ENCODE measurements at places on chromosomes 6 and 20.

DNA sequence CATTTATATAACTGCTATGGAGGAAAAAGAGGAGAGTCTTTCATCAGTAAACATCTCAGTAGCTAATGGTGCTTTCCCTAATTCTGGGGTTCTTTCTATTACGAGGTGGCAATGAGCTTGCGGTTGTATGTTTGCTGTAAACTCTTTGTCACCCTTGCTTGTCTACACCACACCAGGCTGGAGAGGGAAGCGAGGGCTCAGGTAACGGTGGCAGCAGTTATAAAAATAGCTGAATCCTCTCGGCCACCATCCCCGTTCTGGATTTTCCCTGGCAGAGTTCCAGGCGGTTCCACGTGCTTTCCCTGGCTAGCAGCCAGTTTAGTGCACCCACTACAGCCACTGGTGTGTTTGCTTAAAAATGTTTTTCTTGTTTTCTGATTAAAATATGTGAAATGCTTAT, 39.0 kb downstream of the MAS1 start:
- peak; percentile 80 for DNase-seq

GRCh38 chr20:6691516-6691915, 76.0 kb upstream of the BMP2 start:
- DNase-seq: no peak

DNA sequence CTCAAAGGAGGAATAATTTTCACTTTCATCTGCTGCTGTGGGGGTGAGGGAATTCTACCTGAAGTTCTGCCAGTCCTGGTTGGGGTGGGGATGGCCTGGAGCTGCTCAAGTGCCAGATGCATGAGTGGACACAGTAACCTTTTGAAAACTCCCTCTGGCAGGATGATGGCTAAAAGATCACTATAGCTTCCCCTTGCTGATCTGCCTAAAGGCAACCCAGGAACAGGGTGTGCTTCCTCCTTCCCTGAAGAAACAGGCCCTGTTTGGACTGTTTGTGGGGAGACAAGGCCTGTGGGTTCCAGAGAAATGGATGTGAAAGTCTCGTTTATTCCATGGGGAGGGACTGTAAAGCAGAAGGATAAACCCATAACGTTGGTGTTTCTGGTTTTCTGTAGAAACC, 176.9 kb downstream of the DTNBP1 start:
- no peak for DNase-seq

DNA sequence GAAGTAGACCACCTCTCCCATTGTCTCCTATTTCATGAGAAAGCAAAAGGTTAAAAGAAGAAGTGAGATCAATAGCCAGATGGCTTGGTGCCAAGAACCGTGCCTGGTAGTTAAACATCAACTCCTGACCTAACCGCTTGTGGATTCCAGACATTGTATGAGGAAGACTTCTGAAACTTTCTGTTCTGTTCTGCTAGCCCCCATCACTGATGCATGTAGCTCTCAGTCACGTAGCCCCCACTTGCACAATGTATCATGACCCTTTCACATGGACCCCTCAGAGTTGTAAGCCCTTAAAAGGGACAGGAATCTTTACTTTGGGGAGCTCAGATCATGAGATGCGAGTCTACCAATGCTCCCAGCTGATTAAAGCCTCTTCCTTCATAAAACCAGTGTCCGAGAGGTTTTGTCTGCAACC, 301.2 kb downstream of the RNGTT start:
- peak; percentile 3 for DNase-seq

DNA sequence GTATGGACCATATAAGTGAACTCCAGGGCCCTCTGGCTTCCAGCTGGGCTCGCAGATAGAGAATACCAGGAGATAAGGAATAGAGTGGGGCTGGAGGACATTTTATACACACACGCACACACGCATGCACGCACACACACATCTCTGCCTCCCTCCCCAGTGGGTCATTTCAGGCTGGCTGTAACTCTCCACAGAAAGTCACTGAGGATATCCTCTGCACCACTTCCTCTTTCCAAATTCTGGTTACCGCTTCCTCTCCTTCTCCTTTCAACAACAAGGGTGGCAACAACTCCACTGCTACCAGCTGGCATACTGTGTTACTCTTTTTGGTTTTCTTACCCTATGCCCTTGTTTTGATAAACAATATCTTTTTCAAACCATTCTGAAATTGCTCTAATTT, 280.2 kb downstream of the COL12A1 start:
- no peak for DNase-seq

DNA sequence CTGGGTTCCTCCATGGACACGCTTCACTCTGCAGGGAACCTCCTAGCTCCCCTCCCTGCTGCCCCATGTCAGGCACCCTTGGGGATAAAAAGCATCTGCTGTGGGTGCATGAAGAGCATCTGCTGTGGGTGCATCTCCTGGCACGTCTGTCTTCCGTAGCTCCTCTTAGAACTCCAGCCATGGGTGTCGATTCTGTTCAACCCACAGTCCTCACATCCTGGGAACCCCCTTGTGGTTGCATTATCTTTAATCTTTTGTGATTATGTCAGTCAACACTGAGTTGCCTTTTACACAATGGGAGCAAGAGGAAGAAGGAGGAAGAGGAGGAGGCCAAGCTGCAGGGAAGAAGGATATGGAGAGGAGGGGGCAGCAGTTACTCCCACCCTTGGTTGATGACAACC, 24.1 kb upstream of the CCR6 start:
- no peak for DNase-seq

GRCh38 chr6:155895641-155896040, 440.0 kb upstream of the NOX3 start:
- DNase-seq: no peak

- no peak for DNase-seq
Observed at GRCh38 chr6:7846966-7847818, 63.4 kb downstream of the TXNDC5 start.

DNA sequence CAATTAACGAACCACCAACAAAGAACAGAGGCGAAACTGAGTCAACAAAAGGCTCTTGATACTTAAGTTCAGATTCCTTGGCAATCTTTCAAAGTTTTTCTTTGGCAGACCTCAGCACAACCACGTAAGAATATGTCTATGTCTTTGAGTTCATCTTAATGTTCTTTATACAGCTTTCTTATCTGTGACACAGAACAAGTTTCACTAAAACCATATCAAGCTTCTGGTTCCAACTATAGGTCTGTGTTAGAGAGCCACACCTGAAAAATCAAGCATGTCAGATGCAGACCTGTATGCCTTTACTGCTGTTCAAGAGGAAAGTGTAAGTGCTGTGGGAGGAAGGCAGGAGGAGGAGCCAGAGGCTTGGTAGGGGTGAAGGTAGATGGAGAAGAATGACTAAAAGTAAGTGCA, 271.3 kb downstream of the KHDC1L start:
- no peak for DNase-seq

- DNase-seq: peak; percentile 23
Observed at GRCh38 chr6:84033523-84034451, at the start of gene MRAP2. Gene MRAP2, plus strand, starts transcription at chr6:84033772. Its CDS starts 21,547 bp downstream, at chr6:84055319.

GRCh38 chr6:48200869-48201390, 89.9 kb upstream of the PTCHD4 start:
- no peak for DNase-seq

- DNase-seq: no peak
Observed at GRCh38 chr20:19539191-19539590, 218.9 kb upstream of the RIN2 start.

DNA sequence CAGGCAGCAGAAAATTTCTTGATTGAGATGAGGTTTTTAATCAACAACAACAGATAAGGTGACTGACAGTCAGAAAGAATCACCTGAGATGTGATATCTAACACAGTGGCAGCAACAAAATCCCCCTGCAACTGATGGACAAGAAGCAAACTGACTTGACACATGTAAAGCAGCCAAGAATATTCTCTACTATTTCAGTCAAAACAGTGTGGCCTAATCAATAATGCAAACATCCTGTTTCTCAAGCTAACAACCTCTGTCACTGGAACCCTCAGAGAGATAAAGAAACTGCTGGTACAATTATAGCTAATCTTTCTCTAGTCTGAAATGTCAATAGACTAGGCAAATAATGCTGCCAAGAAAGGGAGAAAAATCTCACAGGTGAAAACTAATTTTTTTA, 4.6 kb upstream of the CGA start:
- no peak for DNase-seq

GRCh38 chr6:138278326-138278725, 60.0 kb upstream of the PBOV1 start:
- DNase-seq: no peak

GRCh38 chr6:44401138-44401537, 13.6 kb downstream of the CDC5L start:
- no peak for DNase-seq

- no peak for DNase-seq
Observed at GRCh38 chr6:147508866-147509608, 547 bp downstream of the SAMD5 start.

DNA sequence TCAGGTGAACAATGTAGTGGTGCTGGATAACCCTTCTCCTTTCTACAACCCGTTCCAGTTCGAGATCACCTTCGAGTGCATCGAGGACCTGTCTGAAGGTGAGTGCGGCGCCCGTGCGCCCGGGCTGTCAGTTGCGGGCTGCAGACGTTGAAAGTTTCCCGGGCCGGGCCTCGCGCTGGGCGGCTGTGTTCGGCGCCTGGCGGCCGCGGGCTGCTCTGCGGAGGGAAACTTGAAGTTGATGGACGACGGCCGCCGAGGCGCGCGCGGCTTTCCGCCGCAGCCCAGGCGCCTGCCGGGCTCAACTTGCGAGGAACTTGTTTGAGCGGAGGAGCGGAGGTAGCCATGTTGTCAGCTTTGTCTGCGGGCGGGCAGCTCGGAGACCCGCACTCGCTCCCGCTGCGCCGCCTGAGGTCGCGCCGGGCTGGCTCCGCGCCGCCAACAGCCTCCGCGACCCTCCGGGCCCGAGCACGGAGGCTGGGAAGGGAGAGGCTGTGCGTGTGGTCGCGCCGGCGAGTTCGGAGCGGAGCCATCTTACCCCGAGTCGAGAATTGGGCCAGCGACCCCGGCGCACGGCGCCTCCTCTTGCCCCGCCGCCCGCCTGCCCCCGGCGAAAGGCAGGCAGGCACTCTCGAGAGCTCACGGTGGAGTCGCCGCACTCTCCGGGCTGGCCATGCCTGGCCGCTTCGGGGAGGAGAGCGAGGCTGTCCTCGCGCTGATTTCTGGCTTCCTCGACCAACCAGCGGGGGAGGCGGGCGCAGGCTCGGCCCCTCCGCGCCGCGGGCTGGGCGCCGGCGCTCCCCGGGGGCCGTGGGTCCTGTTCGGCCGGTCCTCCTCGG, 691 bp downstream of the ASF1A start:
- DNase-seq: peak; percentile 65

DNA sequence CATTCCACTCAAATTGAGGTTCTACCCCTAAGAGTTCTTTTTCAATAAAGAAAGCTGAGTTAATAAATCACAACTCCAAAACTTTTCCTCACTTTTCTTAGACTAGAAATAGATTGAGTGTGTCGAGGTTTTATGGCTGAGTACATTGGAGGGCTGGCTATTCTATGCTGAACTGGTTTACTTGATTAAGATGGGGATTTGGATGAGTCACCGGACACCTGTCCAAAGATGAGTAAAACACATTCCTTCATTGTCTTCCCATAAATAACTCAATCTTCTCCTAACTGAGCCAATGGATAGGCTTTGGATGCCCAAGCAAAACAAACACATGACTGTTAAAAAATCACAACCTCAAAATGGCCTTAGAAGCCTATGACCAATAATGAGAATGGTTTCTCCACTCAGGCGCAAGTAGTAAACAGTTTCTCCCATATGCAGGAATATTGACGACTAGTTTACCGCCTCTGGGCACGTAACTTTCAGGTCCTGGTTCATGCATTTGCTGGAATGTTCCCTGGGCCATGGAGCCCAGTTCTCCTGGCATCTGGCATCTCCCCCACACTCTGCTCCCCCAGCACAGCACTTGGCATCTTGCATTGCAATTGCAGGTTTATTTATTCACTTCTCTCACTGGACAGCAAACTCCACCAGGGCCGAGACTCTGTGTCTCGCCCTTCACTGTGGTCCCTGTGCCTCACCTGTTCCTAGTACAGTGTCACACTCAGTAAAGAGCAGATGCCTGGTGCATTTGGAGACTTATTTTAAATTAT, 43.9 kb downstream of the BCAS1 start:
- DNase-seq: no peak

DNA sequence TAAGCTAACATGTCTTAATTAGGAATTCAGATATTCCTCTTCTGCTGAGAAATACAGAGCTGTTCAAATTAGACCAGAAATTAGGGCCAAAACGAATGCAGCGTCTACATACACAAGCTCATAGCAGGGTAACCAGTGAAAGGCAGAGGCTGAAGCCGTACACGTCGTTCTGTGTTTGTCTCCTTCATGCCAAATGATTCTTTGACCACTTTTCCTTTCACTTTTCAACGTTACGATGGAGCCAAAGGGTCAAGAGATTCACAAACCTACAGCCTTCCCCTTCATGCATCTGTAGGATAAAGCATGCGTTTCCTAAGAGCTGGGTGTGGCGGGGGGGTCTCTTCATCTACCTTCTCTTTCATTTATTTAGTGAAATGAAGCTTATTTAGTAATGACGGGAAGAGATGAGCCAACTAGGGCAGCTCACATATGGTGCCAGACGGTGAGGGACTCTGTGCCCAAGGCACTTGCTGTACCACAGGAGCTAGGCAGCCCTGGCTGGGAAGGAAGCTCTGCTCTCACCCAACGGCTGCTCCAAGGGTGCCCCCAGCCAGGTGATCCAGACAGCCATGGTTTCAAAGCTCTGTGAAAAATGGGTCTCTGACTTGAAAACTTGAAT, 178.0 kb downstream of the ATXN1 start:
- DNase-seq: no peak

- DNase-seq: no peak
Observed at GRCh38 chr6:103036846-103037245, 1643.3 kb downstream of the GRIK2 start.

GRCh38 chr6:10779076-10779475, 31.5 kb downstream of the TMEM14B start:
- DNase-seq: no peak

DNA sequence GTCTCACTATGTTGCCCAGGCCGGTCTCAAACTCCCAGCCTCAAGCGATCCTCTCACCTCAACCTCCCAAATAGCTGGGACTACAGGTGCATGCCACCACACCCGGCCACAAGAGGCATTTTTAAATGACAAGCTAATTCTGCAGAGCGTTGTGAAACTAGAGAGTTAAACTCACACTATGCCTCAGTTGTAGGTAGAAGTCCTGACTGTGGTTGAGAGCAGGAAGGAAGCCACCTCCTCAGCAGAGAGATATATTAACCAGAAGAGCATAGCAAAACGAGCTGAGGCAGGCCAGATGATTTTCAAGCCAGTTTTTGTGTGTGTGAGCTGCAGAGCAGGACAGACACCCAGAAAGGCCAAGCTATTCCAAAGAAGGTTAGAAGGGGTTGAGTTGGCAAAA, 150.3 kb downstream of the MBOAT1 start:
- DNase-seq: no peak

GRCh38 chr20:48781634-48782033, 46.2 kb downstream of the PREX1 start:
- DNase-seq: no peak

All from NCI-H1105 treated with DMSO at 0.1 percent for 48 hours (cell line).